ENCODE measurements at places on chromosomes 12 and 14. TPM values are rescaled to one million over a fixed set of nuclear protein-coding genes. Genes with fewer than 3 reads are reported as not detected.

Gene SSTR1
- not detected for total RNA-seq

Gene RNASE4
- 0.79 TPM for total RNA-seq

Gene HOXC6
- not detected for total RNA-seq

Gene CCDC196
- not detected for total RNA-seq

Gene NXPH4
- total RNA-seq: 1.5 TPM

- no peaks in the 10 kb centered on the region for H3K27me3 ChIP-seq
- no peak overlapping the region for H3K4me3 ChIP-seq
- DNase-seq: no peak
Observed at GRCh38 chr14:29576927-29577326, 350.7 kb downstream of the PRKD1 start.

GRCh38 chr12:80813820-80814219 lies 97.1 kb downstream of the MYF5 start:
- no peak overlapping the region for H3K4me3 ChIP-seq
- no peak for DNase-seq
- H3K27me3 ChIP-seq: no peaks in the 10 kb centered on the region
- H3K36me3 ChIP-seq: no peaks in the 10 kb centered on the region

DNA sequence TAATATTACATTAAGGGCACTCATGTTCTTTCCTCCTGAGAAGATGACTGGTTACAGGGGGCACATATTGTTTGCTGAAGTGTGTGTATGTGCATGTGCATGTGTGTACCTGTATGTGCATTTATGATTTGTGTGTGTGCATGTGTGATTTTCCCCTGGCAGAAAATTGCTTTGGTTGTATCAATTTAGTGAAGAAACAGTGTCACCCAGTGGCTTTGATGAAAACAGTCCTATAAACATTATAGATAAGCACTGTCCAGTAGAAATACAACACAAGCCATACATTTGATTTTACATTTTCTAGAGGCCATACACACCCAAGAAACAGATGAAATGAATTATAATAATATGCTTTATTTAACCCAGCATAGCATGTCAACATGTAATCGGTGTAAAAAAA lies 8.6 kb downstream of the PDE3A start:
- DNase-seq: no peak
- no peaks in the 10 kb centered on the region for H3K4me1 ChIP-seq
- no peak overlapping the region for H3K27ac ChIP-seq
- H3K4me3 ChIP-seq: no peak overlapping the region

DNA sequence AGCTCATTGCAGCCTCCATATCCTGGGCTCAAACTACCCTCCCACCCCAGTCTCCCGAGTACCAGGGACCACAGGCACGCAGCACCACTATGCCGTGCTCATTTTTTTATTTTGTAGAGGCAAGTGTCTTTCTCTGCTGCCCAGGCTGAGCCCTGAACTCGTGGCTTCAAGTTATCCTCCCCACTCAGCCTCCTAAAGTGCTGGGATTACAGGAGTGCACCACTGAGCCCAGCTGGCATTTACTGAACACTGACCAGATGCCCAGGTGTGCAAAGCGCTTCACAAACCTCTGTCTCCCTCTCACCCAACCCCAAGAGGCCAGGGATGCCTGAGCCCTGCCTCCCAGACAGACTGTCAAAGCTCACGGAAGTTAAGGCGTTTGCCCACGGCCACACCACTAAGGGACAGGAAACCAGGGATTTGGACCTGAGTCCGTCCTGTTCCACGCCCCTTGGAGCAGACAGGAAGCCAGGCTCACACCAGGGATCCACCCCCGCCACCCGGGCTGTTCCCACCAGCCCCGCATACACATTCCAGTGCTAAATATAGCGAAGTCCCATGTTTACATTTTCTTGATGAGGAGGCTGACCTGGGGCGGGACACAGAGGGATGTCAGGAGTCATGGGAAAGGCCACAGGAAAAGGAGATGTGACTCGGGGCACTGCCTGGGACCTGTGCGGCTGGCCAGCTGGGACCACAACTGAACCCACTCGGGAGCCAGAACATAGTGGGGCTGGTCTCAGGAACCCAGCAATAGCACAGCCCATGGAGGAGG lies 51.2 kb downstream of the TESC start:
- no peaks in the 10 kb centered on the region for H3K27me3 ChIP-seq
- no peaks in the 10 kb centered on the region for H3K36me3 ChIP-seq
- no peak overlapping the region for H3K4me3 ChIP-seq
- no peaks in the 10 kb centered on the region for H3K4me1 ChIP-seq
- no peak overlapping the region for H3K27ac ChIP-seq

- H3K4me1 ChIP-seq: no peaks in the 10 kb centered on the region
- H3K36me3 ChIP-seq: no peaks in the 10 kb centered on the region
- H3K4me3 ChIP-seq: no peak overlapping the region
- H3K27ac ChIP-seq: no peak overlapping the region
- DNase-seq: no peak
Observed at GRCh38 chr14:80172375-80173051, 38.8 kb downstream of the DIO2 start.

DNA sequence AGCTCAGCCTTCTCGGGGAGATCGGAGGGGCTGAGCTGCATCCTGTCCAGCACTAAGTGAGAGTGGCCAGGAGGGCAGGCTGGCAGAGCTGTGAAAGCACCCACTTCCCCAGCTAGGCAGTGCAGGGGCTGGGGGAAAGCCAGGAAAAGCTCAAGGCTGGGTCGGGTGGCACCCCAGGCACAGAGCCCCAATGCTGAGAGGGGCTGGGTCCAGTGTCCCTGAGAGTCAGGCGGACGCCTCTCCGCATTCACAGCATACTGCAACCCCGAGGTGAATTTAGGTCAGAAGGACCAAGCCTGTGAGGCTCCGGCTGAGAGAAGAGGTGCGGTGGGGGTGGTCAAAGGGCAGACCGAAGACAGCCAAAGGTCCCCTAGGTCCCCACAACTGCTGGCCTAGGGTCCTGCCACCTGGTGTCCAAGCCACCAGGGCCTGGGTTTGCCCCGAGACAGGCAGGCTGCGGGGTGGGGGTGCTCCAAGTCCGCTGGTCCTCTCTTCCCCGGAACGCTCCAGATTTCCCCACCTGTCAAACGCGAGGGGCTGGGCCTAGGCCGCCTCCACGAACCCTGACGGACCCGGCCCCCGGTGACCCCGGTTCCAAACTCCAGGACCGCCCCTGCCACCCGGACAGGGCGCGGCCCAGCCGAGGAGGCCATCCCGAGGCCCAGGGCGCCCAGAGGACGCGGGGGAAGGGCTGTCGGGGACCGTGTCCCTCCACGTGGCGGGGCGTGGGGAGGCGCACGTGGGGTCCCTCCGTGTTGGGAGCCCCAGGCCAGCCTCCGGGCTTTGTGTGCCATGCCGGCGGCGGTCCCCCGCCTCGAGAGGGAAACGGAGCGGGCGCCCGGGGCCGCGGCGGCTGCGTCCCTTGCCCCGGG lies 527 bp downstream of the CAMKK2 start:
- H3K27ac ChIP-seq: peak overlapping the region; percentile 28
- H3K4me1 ChIP-seq: peaks cover 46% of the 10 kb centered on the region
- peak; percentile 16 for DNase-seq
- no peaks in the 10 kb centered on the region for H3K27me3 ChIP-seq

DNA sequence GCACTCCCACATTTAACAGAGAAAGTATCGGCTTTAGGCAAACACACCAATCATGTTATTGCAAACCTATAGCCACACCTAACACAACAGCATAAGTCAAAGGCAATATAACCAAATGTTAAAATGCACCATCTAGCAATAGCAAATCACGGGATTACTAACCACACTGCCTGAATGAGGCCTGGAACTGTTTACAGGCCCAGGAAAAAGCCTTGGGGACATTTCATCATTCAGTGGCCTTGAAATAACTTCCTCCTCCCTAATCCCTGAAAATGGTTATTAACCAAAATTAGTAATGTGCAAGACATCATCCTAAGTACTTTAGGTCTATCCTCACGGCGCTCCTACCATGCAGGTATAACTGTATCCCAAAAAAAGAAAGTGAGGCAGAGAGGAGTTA lies 2.3 kb downstream of the GALC start:
- DNase-seq: no peak
- peaks cover 3% of the 10 kb centered on the region for H3K36me3 ChIP-seq
- no peaks in the 10 kb centered on the region for H3K27me3 ChIP-seq
- H3K4me1 ChIP-seq: peaks cover 68% of the 10 kb centered on the region
- H3K4me3 ChIP-seq: peak overlapping the region; percentile 42

DNA sequence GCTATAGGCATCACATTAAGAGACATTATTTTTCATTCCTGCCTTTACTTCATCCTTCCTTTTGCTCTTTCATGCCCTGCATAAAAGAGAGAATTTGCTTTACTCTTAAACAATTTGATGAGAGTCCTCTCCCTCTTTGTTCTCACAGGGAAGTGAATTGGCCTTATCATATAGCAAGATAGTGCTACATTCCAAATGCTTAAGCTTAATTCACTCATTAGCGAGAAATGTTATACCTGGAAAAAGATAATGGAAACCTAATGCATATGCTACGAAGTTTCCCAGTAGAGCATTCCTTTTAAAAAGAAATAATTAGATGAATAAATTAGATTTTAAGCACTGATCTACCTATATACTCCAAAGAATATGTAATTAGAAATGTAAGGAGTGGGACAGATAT lies 798.8 kb downstream of the C12orf50 start:
- DNase-seq: no peak
- no peaks in the 10 kb centered on the region for H3K4me1 ChIP-seq
- H3K4me3 ChIP-seq: no peak overlapping the region

- H3K4me3 ChIP-seq: no peak overlapping the region
- no peaks in the 10 kb centered on the region for H3K36me3 ChIP-seq
- no peaks in the 10 kb centered on the region for H3K4me1 ChIP-seq
Observed at GRCh38 chr12:72647139-72647538, 375.0 kb downstream of the TRHDE start.

- peaks cover 16% of the 10 kb centered on the region for H3K27me3 ChIP-seq
- H3K27ac ChIP-seq: no peak overlapping the region
- no peak overlapping the region for H3K4me3 ChIP-seq
- DNase-seq: no peak
Observed at GRCh38 chr12:104551-105081, 38.0 kb downstream of the IQSEC3 start.

DNA sequence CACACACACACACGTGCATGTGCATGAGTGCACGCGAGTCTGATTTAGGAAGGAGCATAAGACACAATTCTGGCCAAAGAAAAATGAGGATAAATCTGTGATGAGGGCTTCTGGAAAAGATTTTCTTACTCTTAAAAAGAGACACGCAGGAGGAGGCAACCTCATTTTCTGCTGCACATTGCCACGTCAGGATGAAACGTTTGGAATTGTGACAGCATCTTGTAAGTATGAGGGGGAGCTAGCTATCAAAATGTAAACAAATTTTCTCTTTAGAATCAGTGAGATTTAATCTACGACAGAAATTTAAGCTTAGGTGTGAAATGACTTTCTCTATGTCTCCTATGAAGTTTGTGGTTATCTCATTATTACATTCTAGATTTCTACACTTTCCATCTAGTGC lies 31.1 kb upstream of the NUBPL start:
- no peak for DNase-seq
- H3K4me1 ChIP-seq: no peaks in the 10 kb centered on the region
- no peak overlapping the region for H3K27ac ChIP-seq
- H3K27me3 ChIP-seq: peaks cover under 1% of the 10 kb centered on the region

DNA sequence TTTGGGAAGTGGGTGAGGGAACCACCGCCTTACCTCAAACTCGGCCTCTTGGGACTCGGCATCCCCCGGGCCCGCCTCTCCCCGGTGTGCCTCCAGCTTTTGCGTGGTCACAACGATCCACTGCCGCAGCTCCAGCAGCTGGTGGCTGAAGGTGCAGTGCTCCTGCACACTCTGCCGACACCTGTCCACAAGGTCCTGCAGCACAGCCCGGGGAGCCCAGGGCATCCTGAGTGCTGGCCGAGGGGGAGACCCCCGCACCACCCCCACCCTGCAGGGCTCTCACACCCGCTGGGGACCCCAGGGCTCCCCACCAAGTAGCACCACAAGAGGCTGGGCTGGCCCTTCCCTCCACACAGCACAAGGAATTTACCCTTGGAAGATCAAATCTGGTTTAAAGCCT lies 76.6 kb downstream of the SYNE3 start:
- no peak overlapping the region for H3K27ac ChIP-seq
- DNase-seq: no peak
- peaks cover 5% of the 10 kb centered on the region for H3K4me1 ChIP-seq
- no peak overlapping the region for H3K4me3 ChIP-seq
- no peaks in the 10 kb centered on the region for H3K27me3 ChIP-seq

DNA sequence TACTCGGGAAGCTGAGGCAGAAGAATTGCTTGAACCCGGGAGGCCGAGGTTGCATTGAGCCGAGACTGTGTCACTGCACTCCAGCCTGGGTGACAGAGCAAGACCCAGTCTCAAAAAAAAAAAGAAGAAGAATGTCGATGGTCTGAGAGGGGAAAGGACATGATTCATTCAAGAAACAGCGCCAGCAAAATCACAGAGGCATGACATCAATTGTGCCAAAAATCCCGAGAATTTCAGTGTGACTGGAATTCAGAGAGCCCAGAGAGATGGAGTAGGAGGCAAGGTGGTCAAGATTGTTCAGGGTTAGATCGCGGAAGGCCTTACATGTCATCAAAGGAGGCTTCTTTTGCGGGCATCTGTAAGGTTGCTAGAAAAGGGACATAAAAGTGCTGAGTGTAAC lies 483.3 kb downstream of the VRK1 start:
- no peaks in the 10 kb centered on the region for H3K27me3 ChIP-seq
- H3K36me3 ChIP-seq: no peaks in the 10 kb centered on the region
- no peak for DNase-seq
- H3K4me3 ChIP-seq: no peak overlapping the region
- no peak overlapping the region for H3K27ac ChIP-seq
- peaks cover 14% of the 10 kb centered on the region for H3K4me1 ChIP-seq

DNA sequence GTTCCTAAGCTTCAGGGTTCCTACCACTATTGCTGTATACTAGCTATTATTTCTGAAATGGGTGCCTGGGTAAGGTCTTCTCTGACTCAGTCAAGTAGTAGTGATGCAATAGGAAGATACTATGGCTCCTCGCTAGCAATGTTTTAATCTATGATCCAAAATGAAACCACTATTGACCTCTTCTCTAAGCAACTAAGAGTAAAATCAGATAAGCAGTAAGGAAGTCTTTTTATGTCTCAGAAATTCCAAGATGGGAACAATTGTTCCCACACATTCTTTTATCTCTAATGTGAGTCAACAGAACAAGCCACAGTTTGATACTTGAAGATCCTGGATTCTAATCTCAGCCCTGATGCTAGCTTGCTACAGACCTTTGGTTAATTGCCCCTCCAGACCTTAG lies 45.1 kb downstream of the AREL1 start:
- H3K27ac ChIP-seq: peak overlapping the region; percentile 73
- peak overlapping the region; percentile 25 for H3K4me3 ChIP-seq
- no peak for DNase-seq
- H3K4me1 ChIP-seq: peaks cover 14% of the 10 kb centered on the region
- no peaks in the 10 kb centered on the region for H3K27me3 ChIP-seq

All from activated T-cell treated with anti-CD3 and anti-CD28 coated beads, Interleukin-2, amount 50 U/mL, for 72 hours (primary cell).